ENCODE measurements at places on chromosomes 12 and 14.

- DNase-seq, result no peak
Observed at GRCh38 chr14:93861836-93862235, 65.3 kb upstream of the FAM181A start.

DNA sequence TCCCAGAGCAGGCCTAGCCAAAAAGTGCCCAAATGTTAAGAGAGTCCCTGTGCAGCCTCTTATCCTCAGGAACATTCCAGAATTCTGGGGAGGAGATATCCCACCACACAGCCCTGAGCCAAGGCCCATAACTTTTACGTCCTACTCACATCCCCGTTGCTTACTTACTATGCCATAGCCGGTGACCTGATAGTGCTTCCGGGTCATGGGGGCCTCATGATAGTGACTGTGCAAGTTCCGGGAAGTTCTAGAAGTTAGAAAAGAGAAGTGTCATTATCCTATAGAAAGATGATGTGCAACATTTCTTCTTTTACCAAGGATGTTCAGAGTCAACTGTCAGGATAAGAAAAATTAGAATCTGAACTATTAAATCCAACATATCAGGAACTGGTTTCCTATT, 15.6 kb upstream of the NGB start:
- DNase-seq, result no peak

DNA sequence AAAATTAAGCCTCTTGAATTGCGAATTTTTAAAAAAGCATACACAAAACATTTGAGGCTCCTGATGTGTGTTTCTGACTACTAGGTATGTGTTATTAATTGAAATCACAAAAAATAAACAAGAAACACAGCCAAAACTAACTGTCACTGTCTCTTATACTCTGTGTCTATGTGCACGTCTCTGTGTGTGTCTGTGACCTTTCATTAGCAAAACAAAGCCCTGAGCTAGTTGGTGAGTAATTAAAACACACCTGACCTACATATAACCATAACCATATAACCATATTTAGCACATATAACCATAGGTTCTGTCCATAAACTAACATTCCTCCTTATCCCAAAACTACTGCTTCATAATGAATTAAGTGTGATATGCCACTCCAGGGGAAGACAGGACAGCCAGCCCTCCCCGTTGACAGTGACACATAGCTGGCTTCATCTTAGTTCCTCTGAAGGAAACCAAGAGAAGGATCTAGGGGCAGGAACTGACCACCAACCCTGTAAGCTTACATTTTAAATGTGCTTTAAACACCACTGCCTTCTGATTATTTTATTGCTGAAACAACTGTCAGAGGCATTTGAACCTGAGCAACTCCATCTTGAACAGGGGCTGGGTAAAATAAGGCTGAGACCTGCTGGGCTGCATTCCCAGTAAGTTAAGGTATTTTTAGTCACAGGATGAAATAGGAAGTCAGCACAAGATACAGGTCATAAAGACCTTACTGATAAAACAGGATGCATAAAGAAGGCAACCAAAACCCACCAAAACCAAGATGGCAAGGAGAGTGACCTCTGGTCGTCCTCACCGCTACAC, 106.7 kb downstream of the PPP2R5E start:
- DNase-seq, result no peak

GRCh38 chr12:72234886-72235285, 37.3 kb upstream of the TRHDE start:
- DNase-seq, result no peak

GRCh38 chr14:21074398-21075272, 4.5 kb downstream of the ARHGEF40 start:
- no peak for DNase-seq

DNA sequence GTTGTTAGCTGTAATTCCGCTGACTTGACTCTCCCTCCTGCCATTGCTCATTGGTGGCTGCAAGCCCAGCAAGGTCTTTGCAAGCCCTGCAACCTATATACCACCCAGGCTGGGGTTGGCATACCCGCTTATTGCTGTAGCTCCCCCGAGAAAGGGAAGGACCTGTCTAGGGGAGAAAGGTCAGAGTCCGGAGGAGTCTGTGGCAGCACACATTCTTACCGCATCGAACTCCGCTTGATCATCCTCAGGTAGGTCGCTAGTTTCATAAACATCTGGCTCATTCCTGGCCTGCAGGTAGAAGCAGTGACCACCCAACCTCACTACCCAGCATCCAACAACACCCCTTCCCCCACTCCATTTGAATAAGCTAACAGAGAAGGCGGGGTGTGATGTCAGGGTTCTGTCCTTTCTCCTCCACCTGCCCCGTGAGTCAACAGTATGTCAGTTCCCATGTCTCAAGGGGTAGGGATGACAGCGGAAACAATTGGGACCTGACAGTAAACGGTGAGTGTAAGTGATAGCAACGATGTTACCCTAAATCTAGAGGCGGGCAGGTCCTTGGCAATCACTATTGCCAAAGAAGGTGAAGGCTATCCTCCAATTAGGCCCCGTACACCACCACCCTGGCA, 1.1 kb downstream of the DCTN2 start:
- no peak for DNase-seq

DNA sequence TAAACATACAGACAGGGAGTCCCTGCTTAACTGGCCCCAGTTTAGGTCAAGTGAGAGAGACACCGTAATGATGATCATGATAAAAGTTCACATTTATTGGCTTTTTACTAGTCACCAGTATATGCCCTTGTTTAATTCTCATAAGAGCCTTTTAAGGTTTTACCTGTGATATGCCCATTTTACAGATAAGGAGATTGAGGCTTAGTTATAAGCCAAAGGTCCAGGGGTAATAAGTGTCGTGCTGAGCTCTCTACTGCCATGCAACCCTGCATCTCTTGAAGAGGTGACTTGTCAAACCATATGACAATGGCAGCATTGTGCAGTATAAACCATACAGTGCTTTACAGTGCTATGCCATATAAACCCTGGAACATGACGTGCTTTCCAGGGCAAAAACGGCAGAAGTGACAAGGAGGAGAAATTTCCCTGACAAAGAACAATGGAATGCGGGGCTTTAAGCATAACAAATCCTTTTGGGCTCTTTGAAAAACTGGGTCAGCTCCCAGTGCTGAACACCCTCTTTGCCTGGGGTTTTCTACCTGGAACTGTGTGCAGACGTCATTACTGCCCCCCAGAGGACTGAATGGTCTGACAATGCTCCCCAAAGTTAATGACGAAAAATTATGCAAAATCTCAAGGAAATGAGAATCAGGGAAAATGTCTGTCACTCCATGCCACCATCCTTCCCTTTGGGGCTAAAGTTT, 59.7 kb upstream of the C14orf132 start:
- DNase-seq, result no peak

Data from CD8-positive, alpha-beta T cell (primary cell).